ENCODE measurements at places on chromosomes 3 and 15.

DNA sequence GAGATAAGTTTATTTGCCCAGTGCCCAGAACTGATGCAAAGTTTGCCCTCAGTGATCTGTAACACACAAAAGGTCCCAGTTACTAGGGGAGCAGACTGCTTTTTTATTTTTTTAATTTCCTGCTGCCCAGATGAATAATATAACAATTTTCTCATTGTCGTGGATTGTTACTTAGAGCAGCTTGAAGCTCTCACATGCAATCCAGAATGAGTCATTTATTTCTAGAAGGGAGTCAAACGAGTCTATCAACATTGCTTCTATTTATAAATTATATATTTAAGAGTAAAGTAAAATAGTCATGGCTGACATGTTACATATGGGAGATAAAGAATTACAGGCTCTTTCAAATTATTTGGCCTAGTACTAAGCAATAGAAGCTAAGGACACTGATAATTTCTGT is 41.3 kb downstream of the MEIS2 start:
- no peak for DNase-seq

GRCh38 chr3:141100531-141101320 is 49.6 kb downstream of the SPSB4 start:
- no peak for DNase-seq

- no peak for DNase-seq
Observed at GRCh38 chr3:25457671-25458419, 29.8 kb downstream of the RARB start.

GRCh38 chr3:181719991-181720680 is 8.4 kb downstream of the SOX2 start:
- no peak for DNase-seq

GRCh38 chr3:37862903-37863815 is 1.5 kb downstream of the CTDSPL start:
- DNase-seq: no peak

DNA sequence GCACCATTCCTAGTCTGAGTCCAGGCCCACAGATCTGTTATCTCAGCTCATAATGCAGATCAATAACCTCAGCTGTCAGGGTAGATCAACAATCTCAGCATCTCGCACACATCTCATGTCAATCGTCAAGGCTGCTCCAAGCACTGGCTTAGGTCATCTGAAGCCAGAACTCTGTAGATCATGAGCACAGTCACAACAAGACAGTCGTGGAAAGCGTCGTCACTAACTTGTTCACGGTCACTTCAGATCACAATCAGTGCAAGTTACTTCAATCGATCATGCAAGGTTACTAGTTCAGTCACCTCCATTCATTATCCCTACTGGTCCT is 71.8 kb downstream of the RBPMS2 start:
- no peak for DNase-seq

GRCh38 chr3:5061218-5061569 is 60.9 kb upstream of the ARL8B start:
- DNase-seq: no peak

GRCh38 chr3:77065750-77066149 is 25.9 kb downstream of the ROBO2 start:
- no peak for DNase-seq

DNA sequence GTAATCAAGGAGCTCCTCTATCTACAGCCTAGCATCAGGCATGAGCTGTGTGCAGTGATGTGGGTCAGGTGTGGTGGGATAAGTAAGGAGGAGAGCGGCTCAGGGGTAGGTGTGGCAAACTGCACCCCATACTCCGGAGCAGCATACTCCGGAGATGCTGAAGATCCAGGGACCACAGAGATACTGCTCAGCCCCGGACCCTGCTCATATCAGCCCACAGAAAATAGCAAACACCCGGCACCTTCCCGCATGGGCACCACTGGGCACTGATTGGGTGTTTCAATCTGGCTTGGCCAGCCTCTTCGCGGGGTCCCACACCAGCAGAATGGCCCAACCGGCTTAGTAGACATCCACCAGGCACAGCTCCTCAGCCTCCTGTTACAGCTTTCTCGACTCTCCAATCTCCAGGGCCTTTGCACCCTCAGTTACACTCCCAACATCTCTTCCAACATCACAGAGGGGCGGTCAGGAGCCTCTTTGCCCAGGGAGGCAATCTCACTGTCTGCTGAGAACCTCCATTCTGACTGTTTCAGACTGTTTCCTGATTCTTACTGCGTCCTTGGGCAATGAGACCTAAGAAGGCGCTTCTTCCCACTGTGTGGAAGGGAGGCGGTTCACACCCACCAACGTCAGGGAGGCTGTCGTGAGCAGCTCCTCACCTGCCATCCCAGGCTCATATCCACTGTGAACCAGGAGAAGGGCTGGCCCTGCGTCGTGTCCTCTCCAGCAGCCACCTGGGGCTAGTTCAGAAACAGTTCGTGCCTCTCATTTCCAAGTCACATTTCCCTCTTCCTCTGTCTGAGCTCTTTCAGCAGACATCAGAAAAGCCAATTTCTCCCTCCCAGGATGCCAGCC is 59.8 kb downstream of the CAPN7 start:
- no peak for DNase-seq

DNA sequence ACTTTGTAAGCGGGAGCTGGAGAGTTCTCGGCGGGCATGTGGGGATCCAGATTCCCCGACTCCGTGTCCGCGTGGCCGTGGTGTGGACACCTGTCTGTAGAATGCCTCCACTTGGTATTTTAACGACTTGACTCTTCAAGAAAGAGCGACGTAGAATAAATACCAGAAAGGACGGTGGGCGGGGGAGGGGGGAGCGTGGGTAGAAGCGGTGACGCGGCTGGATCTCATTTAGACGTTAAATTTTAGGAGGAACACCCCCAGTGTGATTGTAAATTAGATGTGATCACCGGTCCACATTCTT is 620 bp upstream of the PYGO1 start:
- no peak for DNase-seq
